ENCODE measurements at places on chromosomes 2 and 18.

DNA sequence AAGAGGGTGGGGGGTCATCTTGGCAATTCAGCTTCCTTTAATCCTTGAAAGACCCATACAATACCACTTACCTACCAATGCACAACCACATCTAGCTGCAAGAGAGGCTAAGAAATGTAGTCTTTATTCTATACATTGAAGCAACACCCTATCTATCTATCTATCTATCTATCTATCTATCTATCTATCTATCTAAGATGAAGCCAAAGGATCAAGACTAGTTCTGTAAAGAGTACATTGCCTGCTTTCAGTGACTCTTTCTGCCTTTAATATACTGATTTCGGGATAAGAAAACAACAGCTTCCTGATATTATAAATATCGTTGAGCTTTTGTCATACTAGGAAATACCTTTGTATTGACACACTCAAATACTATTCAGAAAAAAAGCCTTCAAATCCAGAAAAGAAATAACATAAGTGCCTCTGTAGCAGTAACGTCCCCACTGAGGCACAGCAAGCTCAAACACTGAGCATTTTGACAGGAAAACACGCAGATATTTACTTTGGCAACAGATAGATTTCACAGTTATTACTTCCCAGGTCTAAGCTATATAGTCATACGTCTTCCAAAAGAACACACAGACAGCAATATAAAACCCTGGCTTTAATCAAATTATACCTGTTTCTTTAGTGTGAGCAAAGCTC lies 139.4 kb upstream of the SERTAD2 start:
- DNase-seq, result no peak

DNA sequence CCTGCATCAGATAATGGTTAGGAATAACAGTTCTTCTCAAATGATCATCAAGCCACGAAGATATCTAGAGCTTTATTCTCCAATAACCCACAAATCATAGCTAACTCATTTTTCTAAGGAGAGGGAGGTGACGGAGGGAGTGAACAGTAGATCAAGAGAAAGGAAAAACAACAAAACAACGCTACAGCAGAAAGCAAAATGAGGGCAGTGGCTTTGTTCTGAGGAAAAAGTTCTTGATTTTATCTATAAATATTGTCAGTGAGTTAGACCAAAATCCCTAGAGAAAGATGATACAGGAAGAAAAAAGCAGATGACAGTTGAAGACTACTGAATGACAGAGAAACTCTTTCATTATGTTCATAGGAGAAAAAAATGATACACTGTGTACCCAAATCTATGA lies 71.0 kb downstream of the STK39 start:
- no peak for DNase-seq

DNA sequence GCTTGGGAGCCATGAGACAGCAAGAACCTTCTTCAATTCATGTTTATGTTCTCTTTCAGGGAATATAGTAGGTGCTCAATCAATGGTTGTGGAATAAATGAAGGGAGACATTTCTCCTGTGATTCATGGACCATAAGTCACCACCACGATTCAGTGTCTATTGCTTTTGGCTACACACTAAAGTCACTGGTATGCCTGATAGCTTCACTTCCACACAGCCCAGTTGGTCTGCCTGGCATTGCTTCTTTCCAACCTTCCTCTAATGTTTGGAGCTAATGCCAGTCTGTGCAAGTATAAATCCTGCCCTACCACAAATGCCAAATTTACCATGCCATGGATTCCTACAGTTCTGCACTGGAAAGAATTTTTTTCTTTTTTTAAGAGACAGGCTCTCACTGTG lies 1.3 kb upstream of the CXCR1 start:
- DNase-seq, result no peak

- DNase-seq, result no peak
Measured at GRCh38 chr2:24957221-24957620, 14.5 kb downstream of the DNAJC27 start.

GRCh38 chr2:130842770-130843169 lies 6.1 kb downstream of the ARHGEF4 start:
- no peak for DNase-seq

- DNase-seq, result no peak
Measured at GRCh38 chr2:80151248-80151647, 153.3 kb downstream of the LRRTM1 start.

DNA sequence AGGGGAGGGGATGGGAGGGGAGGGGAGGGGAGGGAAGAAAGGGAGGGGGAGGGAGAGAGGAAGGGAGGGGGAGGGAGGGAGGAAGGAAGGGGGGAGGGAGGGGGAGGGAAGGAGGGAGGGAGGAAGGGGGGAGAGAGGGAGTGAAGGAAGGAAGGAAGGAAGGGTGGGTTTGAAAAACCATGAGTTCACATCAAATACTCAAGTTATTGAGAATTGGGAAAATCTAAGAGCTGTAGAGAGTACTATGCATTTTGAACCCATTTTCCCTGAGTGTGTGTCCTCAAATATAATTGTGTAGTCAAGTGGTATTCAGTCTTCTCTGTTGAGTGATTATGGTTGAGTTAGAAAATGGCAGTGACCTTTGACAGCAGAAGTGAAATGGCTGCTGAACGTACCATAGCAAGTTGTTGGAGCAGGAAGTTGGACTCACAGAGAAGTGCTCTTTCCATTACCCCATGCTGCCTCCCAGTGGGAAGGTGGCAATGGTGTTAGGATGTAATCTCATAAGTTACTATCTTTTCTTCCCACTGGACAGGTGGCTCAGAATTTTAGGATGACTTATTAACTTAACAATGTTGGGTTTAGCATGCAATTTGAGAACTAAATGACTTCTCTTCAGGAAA lies 214.6 kb downstream of the SETBP1 start:
- peak; percentile 8 for DNase-seq

DNA sequence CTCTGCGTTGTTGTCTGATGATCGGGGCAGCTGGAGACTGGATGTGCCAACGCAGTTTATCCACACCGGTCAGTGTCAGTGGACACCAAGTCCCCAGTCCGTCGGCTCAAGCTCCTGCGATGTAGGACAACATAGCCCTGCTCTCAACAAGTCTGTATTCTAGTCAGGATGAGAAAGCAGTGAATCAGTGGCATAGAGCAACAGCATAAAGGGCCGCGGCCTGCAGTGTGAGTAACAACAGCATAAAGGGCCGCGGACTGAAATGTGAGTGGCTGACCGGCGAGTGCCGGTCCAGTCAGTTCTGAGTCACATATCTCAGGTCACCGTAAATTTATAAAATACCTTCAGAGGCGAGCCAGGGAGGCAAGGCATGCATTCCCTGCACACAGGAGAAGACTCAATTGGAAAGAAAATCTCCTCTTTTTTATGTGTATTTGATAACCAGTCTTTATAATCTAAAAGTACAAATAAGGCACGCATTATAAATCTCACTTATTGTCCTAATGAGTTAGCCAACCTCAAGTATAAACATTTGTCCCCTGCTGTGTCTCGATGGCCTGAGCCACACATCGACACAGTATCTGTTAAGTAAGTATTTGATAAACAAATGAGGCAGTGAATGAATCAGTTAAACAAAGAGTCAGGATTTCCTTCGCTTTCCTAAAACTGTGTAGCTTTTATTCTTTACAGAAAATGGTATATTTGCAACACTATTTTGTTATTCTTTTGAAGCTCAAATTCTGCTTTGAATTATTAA lies 33.8 kb upstream of the NFATC1 start:
- no peak for DNase-seq

- DNase-seq, result no peak
Measured at GRCh38 chr2:158903711-158904405, 64.6 kb upstream of the TANC1 start.

DNA sequence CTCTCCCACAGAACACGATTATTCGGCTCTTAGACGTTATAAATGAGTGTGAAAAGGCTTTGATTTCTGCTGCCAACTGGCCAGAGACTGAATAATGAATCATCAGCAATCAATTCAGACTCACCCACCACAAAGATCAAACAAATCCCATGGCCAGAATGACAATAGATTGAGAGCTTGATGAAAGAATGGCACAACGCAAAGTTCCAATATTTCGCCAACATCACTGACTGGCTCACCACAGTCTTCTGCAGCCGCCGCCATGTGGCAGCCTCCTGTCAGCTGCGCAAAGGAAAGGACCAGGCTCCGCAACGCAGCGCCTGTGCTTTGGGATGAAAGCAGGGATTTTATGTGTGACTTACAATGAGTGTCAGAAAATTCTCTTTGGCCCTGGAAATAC lies 104.4 kb upstream of the SOX11 start:
- DNase-seq, result no peak

- DNase-seq, result no peak
Measured at GRCh38 chr2:62306751-62307468, 111.0 kb downstream of the B3GNT2 start.

- DNase-seq, result peak; percentile 28
Measured at GRCh38 chr2:201182650-201183364, at the start of gene CASP10. Gene CASP10 (plus strand): TSS chr2:201183141. CDS start chr2:201185778, 2,637 bp downstream.

- no peak for DNase-seq
Measured at GRCh38 chr2:218811382-218811781, 20.2 kb downstream of the PRKAG3 start.
